SJSA1 (cell line): ENCODE measurements at places on chromosomes 4 and X. TPM values are rescaled to one million over a fixed set of nuclear protein-coding genes. Genes with fewer than 3 reads are reported as not detected.

GRCh38 chr4:82042042-82042441, 331.7 kb downstream of the HNRNPD start:
- DNase-seq, result no peak

DNA sequence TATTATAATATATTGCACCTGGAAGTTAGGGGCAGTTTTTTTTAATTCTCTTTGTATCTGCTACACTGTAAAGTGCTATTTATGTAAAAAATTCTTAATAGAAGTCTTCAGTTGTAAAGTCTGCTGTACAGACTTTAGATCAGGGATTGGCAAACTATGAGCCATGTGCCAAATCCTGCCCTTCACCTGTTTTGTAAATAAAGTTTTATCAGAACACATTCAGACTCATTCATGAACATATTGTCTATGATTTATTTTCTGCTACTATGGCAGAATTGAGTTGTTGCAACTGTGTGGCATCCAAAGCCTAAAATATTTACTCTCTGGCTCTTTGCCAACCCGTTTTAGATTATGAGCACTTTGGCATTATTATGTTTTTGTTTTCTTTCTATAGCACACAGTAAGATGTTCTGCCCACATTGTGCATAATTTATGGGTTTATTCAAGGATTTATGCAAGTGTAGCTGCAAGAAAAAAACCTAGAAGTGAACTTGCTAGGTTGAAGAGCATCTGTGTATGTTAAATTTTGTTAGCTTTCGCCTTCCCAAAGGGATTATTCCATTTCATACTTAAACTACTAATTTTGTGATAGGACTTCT, 56.9 kb downstream of the CLCN3 start:
- no peak for DNase-seq

GRCh38 chr4:42927946-42928345, 35.4 kb downstream of the GRXCR1 start:
- no peak for DNase-seq

The NFXL1 gene
- 3.4 and 15.4 TPM in 2 replicates for total RNA-seq

The GCNA gene
- 0.92 TPM in 1 of 2 replicates, not detected in the other for total RNA-seq

The TRPC5OS gene
- not detected in 2 replicates for total RNA-seq

The BMP3 gene
- 0.03 and 0.11 TPM in 2 replicates for total RNA-seq

The GUF1 gene
- total RNA-seq, result 13.1 and 13.4 TPM in 2 replicates
